ENCODE measurements at places on chromosomes 2 and 18.

- DNase-seq, result no peak
Measured at GRCh38 chr2:33786881-33787280, 187.8 kb upstream of the FAM98A start.

GRCh38 chr2:14884651-14885050, 252.1 kb downstream of the LRATD1 start:
- no peak for DNase-seq

- no peak for DNase-seq
Measured at GRCh38 chr2:38178556-38179419, 102.8 kb upstream of the CYP1B1 start.

DNA sequence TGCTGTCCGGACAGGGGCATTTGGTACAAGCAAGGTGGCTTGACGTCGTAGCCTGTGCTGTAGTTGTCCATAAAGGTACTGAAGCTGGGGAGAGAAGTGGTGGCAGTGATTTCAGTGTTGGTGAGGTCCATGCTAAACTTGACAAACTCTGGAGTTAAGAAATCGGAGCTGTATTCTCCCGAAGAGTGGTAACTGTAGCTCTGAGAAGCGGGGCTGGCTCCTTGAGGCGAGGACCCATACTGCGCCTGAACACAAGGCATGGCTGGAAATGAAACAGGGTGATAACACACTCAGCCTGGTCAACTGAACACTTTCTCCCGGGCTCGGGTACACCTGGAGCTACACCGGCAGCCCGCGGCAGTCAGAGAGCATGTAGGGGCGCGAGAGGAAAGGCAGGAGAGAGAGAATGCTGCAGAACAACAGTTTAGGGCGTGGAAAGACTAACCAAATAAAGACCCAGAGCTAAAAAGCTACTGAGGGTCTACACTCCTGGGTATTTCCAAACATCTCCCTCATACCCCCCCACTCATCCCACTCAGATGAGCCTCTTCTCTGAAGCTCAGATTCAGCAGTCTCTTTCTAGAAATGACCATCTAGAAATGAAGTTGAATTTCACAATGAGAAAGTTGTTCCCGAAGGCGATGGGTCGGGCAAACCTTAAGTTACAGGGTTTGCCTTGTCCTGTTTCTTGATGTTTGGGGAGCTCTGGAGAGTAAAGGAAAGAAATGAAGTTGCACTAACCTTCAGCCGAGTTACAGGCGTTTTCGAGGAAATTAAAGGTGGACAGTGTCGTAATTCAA, 2.4 kb downstream of the NR4A2 start:
- DNase-seq, result no peak

GRCh38 chr18:6928359-6928758, 189.2 kb downstream of the LAMA1 start:
- no peak for DNase-seq

DNA sequence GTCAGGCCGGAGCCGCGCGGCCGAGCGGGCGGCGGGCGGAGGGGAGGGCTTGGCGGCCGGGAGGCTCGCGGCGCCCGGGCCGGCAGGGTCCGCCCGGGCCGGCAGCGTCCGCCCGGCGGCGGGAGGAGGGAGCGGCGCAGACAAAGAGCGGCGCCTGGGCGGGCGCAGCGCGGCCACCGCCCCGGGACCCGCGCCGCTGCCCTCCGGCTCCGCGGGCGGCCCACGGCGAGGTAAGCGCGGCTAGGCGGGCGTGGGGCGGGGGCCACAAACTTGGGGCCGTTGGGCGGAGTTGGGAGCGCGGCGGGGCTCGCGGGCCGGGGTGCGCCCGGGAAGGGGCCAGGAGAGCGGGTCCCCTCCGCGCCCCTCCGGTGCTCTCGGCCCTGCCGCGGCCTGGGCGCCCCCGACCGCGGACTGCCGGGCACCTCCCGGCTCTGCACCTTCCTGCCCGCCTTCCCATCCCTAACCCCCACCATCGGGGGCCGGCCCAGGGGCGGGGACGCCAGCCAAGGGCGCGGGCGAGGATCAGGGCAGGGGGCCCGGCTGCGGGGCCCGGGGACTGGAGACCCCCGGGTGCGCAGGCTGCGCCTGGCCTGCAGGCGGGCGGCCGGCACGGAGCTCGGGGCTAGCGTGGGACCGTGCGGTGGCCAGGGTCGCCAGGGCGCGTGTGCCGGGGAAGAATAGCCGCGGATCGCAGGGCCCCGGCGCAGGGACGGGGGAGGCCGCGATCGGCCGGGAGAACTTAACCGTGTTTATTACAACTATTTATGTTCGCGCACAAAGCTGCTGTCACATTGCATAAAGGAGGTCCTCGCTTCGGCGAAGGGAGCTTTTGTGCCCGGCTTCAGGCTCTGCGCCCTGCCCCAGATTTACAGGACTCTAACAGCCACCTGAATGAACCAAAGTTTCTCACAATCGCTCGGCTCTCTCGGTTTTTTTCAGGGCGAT, at the start of gene NCK2:
NCK2 (plus strand) TSS at position 4 of the 945 bp plus-strand sequence. CDS start 110,152 bp downstream, outside the sequence.
- DNase-seq, result peak; percentile 64

DNA sequence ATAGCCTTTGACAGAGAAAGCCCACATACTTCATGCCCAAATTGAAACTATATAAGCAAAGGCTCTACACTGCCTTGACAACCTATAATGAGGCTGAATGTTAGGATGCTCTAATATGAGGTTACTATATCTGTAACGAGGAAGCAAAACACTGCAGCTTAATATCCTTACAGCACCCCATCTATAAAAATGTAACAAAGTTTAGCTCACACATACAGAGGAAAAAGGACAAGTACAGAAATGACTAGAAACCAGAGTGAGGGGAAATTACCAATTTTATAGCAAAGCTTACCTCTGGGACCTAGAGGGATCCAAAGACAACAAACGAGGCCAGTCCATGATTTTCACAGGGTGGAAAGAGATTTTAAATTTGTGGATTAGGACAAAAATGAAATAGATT, 138.5 kb downstream of the COL4A4 start:
- no peak for DNase-seq

DNA sequence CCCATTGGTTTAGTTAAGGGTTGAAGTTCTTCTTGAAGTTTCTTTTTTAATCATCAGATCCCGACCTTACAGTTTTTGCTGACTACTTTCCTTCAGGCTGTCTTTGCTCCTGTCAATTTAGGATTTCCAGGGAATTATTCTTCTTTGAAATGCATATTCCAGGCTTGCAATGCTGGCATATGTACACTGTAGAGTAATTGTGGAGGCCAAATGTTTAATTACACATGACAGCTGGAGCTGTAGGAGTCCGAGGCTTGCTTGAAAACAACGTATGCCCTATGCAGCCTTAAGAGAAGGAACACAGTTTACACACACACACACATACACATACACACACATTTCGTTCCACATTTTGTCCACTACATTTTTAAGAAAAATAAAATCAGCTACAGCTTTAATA, 602.3 kb downstream of the TMEM182 start:
- no peak for DNase-seq

DNA sequence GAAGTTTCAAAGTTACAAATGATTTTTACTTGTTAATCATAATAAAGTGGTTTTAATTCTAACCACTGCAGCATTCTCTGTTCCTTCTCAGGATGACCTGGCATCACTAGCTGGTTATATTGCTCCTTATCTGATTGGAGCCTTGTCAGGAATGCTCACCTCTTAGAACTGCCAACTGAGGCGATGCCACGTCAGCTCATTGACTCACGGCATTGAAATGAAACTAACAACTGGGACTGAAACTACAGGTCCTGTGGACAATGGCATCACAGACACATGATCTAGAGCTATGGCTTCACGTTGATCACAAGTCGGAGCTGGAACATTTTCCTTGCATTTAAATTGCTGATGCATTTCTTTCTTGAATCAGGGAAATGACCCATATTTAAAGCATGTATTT, 54.9 kb upstream of the MAP2 start:
- peak; percentile 25 for DNase-seq

DNA sequence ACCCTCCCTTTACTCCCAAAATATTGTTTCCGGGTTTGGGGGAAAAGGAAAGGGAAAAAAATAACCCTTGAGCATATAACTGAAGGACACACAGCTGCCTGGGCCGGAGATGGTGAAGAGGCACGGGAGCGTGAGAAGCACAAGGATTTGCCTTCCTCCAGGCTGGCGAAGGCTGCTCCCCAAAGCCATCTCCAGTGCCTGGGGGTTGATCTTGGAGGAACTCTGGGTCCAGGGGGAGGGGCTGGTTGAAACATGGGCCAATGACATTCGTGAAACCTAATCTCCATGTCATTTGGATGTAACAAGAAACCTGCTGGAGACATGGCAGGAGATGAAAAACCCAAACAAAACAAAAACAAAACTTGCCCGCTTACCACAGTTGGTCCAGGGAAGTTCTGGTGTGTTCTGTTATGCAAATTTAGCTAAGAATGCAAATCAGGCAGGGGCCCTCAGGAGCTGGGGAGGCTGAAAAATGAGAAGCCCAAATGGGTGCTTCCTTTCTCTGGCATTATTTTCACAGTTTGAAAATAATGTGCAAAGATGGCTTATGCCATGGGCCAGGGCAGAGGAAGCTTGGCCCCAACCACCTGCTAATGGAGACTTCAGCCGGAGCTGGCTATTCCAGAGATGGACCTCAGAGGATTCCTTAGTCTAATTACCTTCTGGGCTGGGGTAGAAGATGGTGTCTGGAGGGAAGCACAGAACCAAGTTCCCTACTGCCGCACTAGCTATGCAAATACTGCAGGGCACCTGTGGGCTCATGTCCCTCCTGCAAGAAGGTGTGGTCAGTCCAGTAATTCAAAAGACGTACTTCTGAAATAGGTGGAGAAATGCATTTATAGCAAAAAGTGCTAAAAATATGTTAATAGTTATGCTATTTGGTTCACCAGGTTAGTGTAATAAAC, 180.9 kb downstream of the BCL2 start:
- peak; percentile 79 for DNase-seq

DNA sequence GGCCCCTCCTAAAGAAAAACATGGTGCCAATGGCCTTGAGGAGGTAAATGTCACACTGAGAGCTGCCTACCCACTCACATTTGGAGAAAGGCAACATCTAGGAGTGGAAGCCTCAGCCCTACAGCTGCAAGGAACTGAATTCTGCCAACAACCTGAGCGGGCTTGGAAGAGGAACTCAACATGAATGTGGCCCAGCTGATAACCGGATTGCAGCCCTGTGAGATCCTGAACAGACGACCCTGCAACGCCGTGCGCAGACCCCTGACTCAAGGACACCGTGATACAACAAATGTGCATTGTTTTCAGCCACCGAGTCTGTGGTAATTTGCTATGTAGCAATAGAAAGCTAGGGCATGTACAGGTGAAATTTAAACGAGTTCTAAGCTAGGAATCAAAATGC, 99.4 kb downstream of the MYOM1 start:
- DNase-seq, result no peak

- no peak for DNase-seq
Measured at GRCh38 chr2:60837123-60837522, 44.3 kb upstream of the REL start.

DNA sequence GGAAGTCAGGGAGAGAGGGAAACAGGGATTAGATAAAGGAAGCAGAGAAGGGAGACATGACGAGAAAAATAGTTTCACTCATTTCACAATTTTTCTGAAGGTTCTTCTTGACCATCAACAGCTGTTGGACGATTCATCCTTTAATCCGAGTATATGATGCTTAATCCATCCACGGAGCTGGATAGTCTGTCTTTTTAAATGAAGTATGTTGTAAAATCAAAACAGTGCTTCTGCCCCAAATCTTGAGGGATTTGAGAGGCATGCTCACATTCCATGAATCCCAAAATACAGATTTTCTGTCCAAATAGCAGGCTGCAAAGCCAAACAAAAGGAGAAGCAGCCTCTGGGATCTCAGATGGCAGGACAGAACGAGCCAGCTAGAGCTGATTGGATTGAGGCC, 47.5 kb downstream of the EPAS1 start:
- no peak for DNase-seq

DNA sequence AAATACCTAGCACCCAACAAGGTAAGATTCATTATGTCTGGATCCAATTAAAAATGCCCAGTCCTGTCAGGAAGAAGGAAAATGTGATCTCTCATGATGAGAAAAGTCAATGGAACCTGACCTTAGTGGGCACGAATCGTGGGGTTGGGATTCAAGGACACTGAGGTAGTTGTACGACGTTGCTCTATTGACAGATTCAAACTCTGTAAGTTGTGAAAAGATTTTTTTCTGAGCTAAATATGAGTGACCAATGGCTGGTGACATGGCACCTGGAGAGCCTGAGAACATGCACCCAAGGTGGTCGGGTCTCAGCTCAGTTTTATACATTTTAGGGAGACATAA, 148.2 kb downstream of the NDUFA10 start:
- DNase-seq, result no peak

DNA sequence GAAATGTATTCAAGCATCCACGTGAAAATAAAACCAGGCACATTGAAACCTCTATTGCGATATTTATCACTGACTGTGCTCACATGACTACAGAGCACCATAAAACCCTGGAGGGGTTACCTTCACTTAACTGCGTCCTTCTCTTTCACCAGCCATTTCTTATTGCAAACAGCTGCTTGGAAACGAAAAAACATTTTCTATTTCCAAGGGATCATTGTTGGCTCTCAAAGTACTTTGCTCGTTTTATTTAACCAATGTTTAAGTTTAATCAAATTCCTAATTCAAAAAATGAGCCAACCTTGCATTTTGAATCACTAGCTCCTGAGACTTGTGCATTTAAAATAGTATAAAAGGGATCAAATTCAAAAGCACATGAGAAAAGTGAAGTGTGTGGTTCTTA, 134.4 kb downstream of the OSR1 start:
- no peak for DNase-seq
